T-helper 1 cell (primary cell): ENCODE measurements at places on chromosomes 11 and 22.

GRCh38 chr22:18048441-18048898, 24.1 kb upstream of the MICAL3 start:
- DNase-seq, result no peak

DNA sequence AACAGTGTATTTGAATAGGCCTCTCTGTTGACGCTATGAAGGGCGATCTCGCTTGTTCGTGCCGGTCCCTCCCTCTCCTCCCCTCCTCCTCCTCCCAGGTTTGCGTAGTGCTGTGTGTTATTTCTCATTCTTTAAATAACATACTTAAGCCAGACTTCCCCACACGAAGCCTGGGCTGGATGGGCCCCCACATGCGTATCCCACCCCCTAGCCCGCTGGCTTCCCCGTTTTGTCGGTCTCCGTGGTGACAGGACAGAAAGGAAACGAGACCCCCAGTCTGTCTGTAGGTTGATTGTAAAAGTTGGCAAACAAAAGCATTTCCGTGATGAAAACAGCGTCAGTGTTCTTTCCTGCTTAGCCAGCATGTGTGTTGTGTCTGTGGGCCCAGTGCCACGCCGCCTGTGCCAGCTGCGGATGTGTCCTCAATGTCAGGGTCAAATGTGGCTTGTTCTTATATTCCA, 27.3 kb downstream of the FAM118A start:
- DNase-seq, result no peak

GRCh38 chr11:64863391-64864060, 14.9 kb downstream of the EHD1 start:
- no peak for DNase-seq

- DNase-seq, result no peak
Observed at GRCh38 chr11:109929308-109929707, 163.9 kb upstream of the ZC3H12C start.

- DNase-seq, result no peak
Observed at GRCh38 chr11:96082002-96082899, 158.3 kb upstream of the MTMR2 start.

GRCh38 chr11:124864892-124865180, 396 bp upstream of the ROBO3 start:
- DNase-seq, result no peak

DNA sequence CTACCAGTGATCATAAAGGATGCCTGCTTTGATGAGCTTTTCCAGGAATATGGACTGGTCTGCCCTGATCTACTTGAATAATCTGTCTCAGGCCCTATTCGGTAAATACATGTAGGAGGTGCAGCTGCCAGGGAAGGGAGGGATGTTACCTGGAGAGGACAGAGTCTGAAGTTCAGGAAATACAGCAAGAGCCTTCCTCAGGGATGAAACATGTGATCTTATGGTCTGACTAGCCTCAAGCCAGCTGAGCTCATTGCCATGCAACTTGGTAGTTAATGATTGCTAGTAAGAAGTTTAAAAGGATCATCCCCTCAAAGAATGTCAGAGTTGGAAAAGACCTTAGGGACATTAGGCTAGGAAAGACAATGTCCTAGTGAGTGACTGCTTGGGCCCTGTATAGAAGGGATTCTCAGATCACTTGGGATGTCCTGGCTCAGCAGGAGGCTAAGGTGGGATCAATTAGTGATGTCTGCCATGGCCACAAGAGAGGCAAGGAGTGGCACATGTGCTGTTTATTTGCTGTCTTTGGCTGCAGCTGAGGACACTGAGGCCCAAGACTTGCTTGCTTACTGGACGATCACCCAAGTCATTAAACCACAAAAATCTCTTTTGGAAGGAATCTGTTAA, 18.5 kb downstream of the PTPRJ start:
- DNase-seq, result no peak

DNA sequence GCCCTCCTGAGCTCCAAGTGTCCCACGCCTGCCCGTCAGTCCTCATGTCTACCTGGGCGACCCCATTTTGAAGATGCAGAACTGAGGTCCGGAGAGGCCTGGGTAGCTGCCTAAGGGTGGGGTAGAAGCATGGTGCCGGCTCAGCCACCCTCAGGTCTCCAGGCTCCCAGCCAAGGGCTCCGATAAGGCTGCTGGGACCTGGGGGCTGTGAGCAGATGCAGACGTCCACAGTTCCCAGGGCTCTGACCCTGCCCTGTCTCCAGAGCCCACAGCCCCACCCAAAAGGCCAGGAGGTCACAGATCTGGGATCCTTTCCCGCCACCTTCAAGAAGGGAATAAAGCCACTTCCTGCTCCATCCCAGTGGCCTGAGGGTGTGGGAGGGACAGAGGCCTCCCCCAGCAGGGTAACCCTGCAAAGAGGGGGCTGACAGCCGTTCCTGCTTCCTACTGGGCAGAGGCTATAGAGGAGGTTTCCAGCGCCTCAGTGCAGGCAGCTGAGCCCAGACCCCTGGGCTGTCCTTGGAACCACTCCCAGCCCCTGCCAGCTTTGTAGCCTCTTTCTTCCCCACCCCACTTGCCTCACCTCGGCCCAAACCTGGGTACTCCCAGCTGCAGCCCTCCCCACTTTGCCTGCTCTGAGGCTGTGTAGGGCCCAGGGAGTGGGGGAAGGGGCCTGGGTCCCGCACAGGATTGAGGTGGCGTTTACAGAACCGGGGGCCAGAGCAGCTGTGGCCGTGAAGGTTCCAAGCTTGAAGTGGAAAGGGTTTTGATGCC, 85.5 kb downstream of the CDKN1C start:
- peak; percentile 4 for DNase-seq

- peak; percentile 11 for DNase-seq
Observed at GRCh38 chr11:120303004-120303637, 22.0 kb upstream of the TLCD5 start.

DNA sequence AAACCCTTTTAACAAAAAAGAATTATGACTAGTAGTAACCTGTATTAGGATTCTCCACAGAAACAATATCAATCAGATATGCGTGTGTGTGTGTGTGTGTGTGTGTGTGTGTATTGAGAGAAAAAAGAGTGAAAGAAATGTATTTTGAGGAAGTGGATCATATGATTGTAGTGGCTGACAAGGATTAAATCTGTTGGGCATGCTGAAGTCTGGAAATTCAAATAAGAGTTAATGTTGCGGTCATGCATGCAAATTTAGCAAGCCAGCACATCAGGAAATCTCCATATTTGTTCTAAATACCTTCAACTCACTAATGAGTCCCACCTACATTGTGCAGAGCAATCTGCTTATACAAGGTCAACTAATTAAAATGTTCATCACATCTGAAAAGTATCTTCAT, 46.8 kb upstream of the IGLL5 start:
- no peak for DNase-seq
